ENCODE measurements at places on chromosomes 12 and 14.

- no peak for DNase-seq
Observed at GRCh38 chr14:23071921-23072539, 14.7 kb upstream of the CDH24 start.

- DNase-seq: no peak
Observed at GRCh38 chr12:9324782-9325181, 116.6 kb upstream of the PZP start.

DNA sequence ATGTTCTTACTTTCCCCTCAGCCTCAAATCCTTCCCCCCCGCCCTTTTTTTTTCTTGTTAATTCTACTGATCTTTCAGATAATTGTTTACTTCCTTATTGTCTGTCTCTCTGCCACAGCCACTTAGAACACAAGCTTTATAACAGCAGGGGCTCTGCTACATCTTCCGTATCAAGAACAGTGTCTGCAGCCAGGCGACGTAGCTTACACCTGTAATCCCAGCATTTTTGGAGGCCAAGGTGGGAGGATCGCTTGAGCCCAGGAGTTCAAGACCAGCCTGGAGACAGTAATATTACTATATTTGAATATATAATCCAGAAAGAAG lies 5.4 kb downstream of the SOS2 start:
- no peak for DNase-seq

DNA sequence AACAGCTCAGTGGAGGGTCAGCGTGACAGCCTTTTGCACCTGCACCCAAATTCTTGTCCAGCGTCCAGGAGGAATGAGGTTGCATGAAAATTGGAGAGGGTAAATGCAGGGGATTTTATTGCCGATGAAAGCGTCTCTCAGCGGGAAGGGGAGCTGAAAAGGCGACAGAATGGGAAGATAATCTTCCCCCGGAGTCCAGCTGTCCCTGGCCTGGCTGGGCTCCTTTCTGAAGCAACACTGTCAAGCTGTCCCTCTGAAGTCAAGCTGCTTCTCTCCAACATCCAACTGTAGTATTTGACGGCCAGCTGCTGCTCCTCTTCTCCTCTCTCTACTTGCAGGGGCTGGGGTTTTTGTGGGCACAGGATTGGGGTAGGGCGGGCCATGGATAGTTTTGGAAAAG lies 32.7 kb downstream of the NOPCHAP1 start:
- DNase-seq: no peak

- DNase-seq: no peak
Observed at GRCh38 chr12:52993558-52993869, 12.7 kb upstream of the EIF4B start.

DNA sequence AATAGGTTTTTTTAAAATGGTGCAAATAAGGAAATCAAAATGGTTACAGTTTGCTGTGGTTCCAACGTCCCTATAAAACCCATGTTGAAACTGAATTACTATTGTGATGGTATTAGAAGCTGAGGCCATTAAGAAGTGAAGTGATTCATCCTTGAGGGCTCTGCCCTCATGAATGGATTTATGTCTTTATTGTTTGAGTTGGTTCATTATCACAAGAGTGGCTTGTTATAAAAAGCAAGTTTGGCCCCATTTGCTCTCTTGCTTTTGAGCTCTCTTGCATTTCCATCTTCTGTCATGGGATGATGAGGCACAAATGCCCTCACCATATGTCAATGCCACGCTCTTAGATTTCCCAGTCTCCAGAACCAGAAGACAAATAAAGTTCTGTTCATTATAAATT lies 62.3 kb downstream of the PRKD1 start:
- peak; percentile 29 for DNase-seq

DNA sequence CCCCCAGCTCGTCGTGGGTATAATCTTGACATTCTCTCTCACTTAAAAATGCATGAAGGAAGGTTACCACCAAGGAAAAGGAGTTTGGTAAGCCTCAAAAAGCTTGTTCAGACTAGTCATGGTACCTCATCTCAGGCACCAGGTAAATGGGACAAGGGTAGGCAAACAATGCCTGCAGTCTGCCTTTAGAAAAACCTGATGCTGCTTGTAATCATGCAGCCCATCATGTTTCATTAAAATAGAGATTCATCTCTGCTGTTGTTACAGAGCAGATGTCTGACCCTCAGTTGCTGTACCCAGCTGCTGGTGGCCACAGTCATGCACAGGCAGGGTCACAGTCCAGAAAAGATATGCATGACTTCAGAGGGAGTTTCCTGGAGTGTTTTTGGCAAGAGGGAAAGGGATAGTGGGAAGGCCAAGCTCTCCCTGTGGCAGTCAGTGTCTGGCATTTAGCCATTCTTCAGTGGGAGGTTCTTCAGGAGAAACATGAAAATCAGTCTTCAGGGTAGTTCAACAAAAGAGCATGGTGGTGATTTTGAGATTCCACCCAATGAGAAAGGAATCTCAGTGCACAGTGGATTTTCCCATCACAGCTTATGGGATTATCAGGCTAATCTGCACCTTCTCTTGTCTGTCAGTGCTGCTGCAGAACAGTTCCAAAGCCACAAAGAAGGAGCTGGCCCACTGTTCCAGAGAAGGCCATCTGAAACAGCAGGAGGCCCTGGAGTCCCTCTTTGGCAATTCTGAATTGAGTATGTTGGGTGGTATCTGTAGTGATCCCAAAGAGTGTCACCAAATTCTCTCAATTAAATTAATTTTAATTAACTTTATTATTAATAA lies 202.7 kb upstream of the FRMD6 start:
- no peak for DNase-seq

GRCh38 chr14:74942181-74942580 lies 13.2 kb downstream of the PGF start:
- DNase-seq: no peak

DNA sequence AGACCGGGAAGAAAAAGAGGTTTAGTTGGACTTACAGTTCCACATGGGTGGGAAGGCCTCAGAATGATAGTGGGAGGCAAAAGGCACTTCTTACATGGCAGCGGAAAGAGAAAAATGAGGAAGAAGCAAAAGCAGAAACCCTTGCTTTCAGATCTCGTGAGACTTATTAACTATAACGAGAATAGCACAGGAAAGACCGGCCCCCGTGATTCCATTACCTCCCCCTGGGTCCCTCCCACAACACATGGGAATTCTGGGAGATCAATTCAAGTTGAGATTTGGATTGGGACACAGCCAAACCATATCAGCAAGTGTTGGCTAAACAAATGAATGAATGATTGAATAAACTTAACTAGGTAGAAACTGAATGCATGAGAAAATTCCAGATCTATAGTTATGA lies 85.3 kb upstream of the PARP11 start:
- DNase-seq: no peak

DNA sequence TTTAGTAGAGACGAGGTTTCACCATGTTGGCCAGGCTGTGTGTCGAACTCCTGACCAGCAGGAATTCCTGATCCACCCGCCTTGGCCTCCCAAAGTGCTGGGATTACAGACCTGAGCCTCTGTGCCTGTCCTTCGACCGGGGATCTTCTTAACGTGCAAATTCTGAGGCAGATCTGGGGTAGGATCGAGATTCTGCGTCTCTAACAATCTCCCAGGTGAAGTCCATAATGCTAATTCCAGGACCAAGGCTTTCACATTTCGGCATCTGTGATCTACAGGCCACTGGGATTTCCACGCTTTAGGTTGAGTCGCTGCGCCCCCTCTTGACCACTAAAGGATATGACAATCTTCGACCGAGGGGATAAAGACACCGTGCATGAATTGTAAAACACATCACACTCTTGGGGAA lies 24.8 kb downstream of the FOS start:
- DNase-seq: peak; percentile 64

DNA sequence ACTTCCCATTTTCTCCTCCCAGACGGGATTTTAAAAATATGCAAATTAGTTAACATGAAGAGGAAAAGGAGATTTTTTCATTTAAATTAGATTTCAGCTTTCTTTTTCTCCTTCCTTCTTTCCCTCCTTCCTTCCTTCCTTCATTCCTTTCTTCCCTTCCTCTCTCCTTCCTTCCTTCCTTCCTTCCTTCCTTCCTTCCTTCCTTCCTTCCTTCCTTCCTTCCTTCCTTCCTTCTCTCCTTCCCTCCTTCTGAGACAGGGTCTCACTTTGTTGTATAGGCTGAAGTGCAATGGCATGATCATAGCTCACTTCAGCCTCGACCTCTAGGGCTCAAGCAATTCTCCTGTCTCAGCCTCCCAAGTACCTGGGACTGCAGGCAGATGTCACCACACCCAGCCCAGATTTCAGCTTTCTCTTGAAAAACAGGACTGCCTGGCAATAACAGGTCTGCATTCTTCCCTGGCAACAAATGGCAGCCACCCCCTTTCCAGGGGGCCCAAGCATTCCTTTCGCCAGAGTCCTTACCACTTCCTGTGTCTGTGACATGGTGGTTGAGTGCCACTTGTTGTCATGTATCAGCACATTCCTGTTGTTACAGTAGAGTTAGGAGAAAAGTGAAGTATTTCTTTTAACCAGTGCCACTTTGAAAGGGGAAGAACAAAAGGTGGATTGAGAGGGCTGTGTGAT lies 119.1 kb downstream of the PTPN11 start:
- DNase-seq: no peak

- no peak for DNase-seq
Observed at GRCh38 chr14:72876710-72877063, 17.2 kb downstream of the DPF3 start.

- DNase-seq: no peak
Observed at GRCh38 chr12:116528065-116528464, 31.1 kb upstream of the MAP1LC3B2 start.

DNA sequence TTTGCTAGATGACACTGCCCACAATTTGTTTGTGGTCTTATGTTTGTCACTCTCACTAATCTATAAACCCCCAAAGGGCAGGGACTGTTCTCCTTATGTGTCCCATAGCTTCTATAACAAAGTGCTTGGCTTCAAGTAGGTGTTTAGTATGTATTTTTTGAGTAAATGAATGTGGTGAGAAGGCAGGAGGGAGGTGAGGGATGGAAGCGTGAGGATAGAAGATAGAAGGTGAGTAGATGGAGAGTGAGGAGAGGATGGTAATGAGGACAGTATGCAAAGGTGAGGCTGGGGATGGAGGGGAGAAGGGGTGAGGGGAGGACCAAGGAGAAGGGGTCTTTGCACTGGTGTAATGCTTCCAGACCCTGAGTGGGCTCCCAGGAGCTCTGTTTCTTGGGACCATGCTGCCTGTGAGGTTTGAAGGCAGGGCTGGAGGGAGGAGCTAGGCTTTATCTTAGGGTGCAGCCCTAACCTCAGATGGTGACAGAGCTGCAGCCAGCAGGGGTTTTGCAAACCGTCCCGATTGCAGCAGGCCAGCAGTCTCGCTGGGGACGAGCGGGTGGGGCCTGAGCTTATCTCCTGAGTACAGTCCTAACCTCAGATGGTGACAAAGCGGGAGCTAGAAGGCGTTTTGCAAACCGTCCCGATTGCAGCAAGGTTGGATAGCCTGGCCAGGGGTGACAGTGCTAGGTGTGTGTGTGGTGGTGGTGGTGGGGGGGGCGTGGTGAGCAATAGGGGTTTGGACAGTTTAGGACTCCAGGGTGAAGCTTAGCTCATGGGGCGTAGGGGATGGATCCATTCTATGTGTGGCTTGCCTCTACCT lies 6.5 kb downstream of the CEBPE start:
- DNase-seq: no peak

DNA sequence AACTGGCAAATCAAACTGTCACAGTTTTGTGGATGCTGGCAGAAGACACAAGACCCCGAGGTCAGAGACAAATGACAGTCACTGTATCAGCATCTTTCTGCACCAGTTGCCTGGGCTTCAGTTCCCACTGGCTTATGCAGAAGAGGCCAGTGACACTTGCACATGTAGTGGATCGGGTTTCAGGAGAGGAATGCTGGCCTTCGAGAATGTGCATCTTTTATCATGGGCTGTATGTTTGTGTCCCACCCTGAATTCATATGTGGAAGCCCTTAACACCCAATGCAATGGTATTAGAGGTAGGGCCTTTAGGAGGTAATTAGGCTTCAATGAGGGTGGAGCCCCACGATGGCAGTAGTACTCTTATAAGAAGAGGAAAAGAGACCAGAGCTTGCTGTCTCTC lies 150.9 kb downstream of the SLC15A4 start:
- no peak for DNase-seq

- no peak for DNase-seq
Observed at GRCh38 chr12:50120953-50121352, 8.9 kb downstream of the COX14 start.

DNA sequence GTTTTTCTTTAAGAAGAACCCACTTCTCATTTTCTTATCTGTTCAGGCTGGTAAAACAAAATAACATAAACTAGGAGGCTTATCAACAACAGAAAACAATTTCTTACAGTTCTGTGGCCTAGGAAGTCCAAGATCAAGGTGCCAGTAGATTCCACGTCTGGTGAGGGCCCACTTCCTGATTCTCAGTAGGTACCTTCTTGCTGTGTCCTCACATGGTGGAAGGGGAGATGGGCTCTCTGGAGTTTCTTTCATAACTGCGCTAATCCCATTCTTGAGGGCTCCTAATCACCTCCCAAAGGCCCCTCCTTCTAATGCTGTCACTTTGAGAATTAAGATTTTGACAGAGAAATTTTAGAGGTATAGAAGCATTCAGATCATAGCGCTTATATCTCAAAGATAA lies 33.4 kb downstream of the TXNRD1 start:
- DNase-seq: no peak

DNA sequence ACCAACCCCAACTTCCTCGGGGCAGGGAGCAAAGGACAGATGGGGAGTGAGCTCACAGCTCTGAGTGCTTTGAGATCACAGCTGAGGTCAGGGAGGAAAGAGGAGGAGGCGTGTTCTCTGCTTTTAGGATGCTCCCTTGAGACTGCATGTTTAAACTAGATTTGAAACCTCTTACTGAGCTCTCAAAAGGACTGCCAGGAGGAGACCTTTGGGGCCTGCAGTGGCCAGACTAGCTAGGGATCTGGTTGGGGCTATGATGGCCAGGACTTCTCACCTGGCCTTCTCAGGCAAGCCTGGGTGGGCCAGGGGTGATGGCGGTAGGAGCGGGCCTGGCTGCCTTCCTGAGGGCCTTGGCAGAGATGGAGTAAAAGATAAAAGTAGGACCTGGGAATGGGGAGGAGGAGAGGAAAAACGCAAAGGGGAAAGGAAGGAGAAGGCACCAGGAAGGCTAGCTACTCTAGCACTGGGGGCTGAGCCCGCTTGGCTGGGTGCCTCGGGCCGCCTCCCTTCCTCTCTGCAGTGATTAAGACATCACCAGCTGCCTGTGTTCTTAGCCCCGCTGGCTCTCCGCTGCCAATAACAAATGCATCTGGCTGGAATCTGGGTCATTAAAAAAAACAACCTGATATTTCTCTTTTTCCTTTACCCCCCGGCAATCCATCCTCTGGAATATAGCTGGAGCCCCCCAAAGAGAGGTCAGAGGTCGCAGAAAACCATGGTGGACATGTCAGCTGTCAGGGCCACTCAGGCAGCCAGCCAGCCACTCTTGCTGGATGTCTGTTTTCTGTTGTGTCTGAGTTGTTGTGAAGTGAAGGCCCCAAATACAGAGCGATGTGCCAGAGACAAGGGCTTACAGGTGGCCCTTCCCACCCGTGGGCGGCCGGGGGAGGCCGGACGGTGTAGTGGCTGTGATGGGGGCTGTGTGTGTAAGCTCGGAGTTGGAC lies 141.3 kb downstream of the TSPAN9 start:
- peak; percentile 87 for DNase-seq
